ENCODE measurements at places on chromosomes 1 and 21.

- no peak for DNase-seq
Observed at GRCh38 chr1:100794748-100795645, 75.5 kb downstream of the VCAM1 start.

GRCh38 chr1:3948344-3948743 is 48.3 kb upstream of the C1orf174 start:
- no peak for DNase-seq

DNA sequence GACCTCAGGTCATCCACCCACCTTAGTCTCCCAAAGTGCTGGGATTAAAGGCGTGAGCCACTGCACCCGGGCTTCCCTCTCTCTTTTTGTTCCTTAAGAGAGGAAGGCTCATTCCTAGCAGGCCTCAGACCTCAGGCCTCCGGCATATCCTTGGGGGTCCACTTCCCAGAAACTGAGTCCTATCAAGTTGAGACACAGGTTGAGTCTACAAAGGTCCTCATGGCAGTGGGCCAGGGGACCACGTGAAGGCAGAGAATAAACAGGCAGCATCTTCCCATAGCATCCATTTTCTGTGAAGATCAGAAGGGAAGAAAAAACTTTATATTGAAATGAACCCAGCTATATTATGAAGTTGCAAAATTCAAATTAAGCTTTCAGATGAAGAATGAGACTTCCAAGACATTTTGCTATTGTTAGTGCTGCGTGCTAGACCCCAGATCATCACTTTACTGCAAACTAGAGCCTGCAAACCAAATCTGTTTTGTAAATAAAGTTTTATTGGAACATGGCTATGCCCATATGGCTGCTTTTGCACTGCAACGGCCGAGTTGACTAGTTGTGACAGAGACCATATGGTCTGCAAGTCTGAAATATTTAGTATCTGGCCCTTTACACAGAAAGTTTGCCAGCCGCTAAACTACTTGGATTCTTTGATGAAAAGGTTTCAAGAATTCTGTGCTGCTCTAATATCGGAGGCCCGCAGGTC is 3.5 kb upstream of the CELA2A start:
- DNase-seq: no peak

- peak; percentile 48 for DNase-seq
Observed at GRCh38 chr1:66951513-66951912, 26.7 kb downstream of the MIER1 start.

- no peak for DNase-seq
Observed at GRCh38 chr21:29721221-29721620, 218.6 kb downstream of the GRIK1 start.

GRCh38 chr1:46735708-46736324 is 16.9 kb upstream of the EFCAB14 start:
- peak; percentile 27 for DNase-seq

GRCh38 chr1:226867461-226868054 is 2.9 kb upstream of the PSEN2 start:
- DNase-seq: no peak
